Activated CD8-positive, alpha-beta T cell treated with anti-CD3 and anti-CD28 coated beads for 36 hours (primary cell): ENCODE measurements at places on chromosomes 5 and 9. TPM values are rescaled to one million over a fixed set of nuclear protein-coding genes. Genes with fewer than 3 reads are reported as not detected.

DNA sequence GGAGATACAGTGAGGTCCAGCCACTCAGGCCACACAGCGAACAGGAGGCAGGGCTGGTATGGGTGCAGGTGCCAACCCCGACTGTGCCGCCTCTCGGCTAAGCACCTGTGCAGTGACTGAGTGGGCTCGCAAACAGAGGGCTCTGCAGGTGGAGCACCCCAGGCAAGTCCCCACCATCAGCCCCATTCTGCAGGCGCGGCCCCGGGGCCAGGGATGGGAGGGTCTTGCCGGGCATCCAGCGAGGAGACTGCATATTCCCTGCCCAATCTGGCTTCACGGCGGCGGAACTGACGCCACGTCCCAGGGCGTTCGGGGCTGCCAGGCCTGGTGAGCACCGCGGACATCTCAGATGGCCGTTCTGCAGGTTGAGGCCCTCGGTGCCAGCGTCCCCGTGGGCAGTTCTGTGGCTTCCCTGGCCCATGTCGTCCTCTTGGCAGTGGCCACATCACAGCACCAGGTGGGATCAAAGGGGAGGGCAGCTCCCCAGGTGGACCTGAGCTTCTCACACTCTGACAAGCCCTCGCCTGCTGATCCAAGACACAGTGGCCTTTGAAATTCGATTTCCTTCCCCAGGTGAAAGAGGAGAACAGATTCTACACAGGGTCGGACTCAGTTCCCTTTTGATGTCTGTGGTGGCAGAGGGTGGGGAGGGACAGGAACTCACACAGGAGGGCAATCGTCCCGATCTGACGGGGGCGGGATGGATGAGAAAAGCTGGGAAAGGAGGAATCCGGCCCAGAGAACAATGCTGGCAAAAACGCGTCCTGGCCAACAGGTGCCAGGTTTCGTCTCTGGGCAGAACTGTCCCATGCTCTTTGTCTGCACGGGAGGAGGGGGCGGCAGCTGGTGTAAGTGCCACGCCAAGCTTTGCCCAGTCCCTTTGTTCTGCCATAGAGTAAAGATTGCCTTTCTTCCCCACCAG, 18.8 kb downstream of the DBH start:
- no peak for DNase-seq

GRCh38 chr5:80324912-80325311, 5.1 kb downstream of the SPZ1 start:
- no peak for DNase-seq

DNA sequence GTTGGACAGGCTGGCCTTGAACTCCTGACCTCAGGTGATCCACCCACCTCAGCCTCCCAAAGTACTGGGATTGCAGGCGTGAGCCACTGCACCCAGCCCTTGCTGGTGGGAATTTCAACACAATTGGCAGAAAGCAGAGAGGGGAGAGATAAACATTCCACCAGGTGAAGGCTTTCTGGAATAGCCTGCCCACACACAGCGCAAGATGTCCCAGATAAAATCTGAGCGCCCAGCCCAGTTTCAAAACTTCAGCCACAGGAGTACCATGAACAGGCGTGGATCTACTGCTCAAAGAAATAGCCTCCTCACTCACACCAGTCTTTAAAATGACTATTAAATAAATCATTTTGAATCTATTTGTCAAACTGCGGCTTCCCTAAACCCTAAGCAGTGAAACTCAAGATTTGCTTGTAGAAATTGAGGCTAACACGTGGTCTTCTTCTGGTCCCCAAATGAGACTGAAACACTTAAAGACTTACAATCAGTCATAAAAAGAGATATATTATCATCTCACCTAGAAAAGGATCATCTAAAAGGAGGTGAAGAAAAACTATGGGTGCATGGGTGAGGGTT, 34.7 kb downstream of the CAPSL start:
- peak; percentile 53 for DNase-seq

DNA sequence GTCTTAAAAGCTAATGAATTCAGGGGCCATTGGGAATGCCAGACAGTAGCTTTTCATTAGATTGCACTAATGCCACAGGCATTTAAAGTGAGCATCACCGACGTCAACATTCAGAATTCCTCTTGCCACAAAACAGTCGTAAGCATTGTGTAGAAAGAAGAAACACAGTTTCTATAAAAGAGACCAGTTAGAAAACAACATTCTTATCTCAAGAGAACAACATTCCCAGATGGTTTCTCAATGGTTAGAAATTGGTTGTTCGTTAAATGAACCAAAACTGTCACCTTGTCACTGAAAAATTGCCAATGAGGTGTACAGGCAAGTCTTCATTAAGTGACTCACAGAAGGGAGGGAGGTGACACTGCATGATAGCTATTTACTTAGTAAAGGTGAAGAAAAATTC, 401.6 kb upstream of the PRR16 start:
- no peak for DNase-seq

- no peak for DNase-seq
Measured at GRCh38 chr9:123359546-123359945, 3.5 kb downstream of the CRB2 start.

- DNase-seq: no peak
Measured at GRCh38 chr5:172325452-172325851, 41.9 kb upstream of the UBTD2 start.

DNA sequence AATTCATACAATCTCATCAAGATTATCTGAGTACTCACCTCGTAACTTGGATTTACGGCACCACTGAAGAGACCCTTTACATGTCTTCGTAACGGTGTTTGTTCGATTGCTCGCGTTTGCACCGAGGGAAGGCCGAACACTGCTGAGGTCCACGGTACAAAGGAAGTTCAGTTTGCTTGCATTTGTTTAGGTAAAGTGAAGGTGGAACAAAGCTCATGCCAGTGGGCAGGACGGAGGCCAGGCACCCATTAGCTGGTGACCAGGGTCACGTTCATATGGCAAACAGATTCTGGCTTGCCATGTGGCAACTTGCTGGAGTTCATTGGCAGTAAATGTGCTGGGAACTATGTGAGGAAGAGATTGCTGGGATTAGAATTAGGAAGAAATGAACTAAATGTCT, 164.8 kb downstream of the MACROH2A1 start:
- DNase-seq: no peak

DNA sequence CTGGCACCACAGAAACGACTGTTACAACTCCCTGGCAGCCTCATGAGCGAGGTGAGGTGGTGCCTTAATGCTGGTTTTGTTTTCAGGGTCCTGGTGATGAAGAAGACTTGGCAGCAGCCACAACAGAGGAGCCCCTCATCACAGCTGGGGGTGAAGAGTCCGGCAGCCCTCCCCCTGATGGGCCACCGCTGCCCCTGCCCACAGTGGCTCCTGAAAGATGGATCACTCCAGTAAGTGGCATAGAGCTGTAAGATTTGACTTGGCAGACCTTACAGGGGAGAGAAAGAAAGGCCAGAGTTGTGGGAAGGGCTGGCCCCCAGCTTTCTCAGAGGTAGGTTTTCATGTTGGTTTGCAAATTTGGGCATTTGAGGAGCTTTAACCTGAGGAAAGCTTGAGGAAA, 72.2 kb downstream of the COL15A1 start:
- no peak for DNase-seq

GRCh38 chr5:116573702-116574366, 789 bp downstream of the SEMA6A start:
- peak; percentile 12 for DNase-seq

DNA sequence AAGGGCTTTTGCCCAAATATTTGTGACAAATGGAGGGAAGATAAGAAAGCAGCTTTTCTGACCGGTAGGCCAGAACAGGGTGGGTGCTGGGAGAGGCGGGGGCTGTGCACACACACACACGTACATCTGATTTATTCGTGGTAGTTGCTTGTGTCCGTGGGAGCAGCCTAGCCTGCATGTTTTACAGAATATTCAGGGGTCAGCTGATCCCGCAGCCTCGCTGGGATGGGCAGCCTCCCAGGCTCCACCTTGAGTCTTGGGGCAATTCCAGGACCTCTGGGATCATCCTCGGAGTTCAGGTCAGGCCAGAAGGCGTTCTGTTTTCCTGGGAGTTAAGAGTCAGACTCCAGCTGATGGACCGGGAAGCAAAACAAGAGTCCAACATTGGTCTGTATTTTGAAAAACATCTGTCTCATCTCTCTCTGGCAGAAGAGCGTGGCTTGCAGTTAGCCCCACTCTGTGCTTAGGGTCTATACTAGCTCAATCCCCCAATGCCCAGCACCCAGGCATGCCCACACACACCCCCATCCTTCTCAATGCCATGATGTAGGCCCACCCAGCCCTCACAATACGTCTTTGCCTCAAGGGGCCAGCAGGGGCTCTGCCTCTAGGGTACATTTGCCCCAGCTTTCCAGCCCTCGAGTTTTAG, 210.6 kb downstream of the GOLPH3 start:
- no peak for DNase-seq

DNA sequence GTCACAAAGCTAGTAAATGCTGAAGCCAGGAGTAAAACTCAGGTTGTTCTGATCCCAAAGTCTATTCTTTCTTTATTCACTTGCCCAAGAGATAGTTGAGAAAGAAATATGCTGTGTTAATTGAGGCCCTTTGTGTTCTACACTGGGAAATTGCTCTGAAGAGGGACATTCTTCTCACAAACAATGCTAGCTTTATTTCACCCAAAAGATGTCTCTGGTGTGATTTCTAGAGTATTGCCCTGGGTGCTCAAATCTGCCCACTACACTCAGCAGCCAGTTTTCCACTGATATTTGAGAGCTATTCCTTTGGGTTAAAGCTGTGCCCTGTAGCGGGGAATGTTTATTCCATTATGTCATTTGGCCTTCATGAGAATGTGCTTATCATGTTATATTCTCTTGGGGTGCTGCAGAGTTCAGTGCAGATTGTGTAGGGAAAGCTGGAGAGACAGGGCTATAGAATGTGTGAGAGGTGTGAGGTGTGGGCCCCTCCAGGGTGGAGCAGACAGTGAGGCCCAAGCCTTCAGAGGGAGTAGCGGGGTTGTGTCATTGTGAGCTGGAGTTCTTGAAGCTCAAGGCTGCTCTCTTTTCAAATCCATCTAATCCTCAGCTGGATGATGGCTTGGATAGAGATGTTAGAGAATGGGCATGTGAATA, 21.0 kb upstream of the C5orf63 start:
- no peak for DNase-seq

DNA sequence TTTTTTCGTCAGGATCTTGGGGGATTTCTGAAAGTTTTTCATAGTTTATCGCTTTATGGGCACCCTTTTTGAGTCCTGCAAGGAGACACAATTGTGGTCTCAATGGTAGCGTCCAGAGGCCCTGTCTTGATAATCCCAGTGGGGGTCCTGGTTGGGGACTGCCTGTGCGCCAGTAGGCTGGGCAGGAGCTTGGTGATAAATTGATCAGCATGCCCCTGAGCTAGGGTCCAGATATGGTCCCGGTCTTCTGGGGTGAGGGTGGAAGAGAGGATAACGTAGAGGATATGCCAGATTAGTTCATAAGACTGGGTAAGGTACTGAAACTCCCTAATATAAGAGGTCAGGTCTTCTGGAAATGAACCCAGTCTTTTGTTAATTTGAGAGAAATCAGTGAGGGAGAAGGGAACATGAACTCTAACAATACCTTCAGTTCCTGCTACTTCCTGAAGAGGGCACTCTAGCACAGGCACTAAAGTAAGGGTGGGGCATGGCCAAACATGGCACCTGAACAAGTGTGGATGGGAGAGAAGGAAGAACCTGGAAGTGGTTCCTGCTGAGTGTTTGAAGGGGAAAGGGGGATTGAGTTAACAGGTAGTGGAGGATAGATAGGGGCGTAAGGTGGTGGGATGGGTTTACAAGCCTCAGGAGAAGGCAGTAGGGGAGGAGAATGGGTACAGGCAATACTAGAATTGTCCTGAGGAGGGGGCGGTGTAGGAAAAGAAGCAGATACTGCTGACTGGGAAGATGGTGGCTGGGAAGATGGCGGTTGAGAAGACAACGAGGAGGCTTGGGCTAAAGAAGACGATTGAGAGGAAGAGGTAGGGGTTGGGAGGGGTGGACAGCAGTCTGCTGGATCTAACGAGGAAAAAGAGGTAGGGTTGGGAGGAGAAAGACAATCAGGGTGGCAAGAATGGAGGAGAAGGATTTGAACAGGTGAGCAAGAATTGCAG, 33.8 kb upstream of the ANXA2R start:
- peak; percentile 63 for DNase-seq

DNA sequence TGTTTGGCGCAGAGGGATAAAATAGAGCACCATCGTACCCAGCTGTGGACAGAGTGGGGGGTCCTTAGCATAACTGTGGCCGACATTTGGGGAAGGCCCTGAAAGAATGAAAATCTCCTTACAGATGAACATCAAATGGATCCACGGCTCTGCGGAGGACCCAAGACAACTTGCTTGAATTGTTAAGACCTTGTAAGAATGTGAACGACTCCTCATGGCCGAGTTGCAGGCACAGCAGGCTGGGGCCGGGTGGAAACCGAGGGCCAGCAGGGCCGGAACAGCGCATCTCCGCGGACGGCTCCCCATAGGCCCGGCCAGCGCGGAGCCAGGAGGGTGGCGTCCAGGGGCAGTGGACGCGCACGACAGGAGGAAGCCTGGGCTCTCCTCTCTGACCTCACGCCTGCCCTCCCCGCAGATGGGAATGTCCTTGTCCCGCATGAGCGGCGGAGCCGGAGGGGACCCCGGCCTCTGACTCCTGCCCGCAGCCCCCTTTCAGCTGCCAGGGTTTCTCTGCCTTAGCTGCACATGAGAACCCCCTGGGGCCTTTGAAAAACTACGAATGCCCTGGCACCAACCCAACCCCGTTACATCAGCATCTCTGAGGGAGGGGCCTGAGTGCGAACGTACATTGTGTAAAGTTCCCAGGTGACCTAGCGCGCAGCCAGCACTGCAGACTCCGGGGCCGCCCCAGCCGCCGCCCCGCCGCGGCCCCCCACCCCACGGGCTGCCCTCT, 36.2 kb upstream of the PTCH1 start:
- peak; percentile 64 for DNase-seq

DNA sequence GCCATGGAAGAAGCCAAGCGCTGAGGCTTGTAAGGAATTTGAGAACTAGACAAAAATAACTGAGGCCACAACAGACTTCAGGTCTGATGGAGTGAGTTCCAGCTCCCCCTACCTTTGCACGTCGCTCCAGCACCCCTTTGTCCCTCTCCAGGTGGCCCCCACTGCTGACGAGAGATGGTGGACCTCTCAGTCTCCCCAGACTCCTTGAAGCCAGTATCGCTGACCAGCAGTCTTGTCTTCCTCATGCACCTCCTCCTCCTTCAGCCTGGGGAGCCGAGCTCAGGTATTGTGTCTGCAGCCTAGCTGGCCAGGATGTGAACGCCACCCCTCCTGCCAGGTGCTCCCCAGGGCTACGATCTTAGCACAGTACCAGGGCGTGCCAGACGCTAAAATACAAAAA, 5.2 kb downstream of the BTNL9 start:
- no peak for DNase-seq

GRCh38 chr9:91047993-91048607, 246.5 kb downstream of the SYK start:
- peak; percentile 70 for DNase-seq

- DNase-seq: no peak
Measured at GRCh38 chr9:91332546-91333231, 29.0 kb downstream of the AUH start.

The PCDHB5 gene
- total RNA-seq: not detected

The EXD3 gene
- 8.1 TPM for total RNA-seq

The SLC25A25 gene
- total RNA-seq: 12.9 TPM

The PDCD1LG2 gene
- total RNA-seq: 0.13 TPM

The LAMC3 gene
- 0.43 TPM for total RNA-seq

The PTBP3 gene
- 120 TPM for total RNA-seq
